Stimulated activated CD4-positive, alpha-beta T cell treated with anti-CD3 and anti-CD28 coated beads, Interleukin-12 subunit alpha, Interleukin-12 subunit beta, amount 100 ng/mL, for 24 hours (primary cell): ENCODE measurements at places on chromosomes 16 and 17.

GRCh38 chr16:89584768-89585549, 9.4 kb downstream of the CPNE7 start:
- DNase-seq = no peak

DNA sequence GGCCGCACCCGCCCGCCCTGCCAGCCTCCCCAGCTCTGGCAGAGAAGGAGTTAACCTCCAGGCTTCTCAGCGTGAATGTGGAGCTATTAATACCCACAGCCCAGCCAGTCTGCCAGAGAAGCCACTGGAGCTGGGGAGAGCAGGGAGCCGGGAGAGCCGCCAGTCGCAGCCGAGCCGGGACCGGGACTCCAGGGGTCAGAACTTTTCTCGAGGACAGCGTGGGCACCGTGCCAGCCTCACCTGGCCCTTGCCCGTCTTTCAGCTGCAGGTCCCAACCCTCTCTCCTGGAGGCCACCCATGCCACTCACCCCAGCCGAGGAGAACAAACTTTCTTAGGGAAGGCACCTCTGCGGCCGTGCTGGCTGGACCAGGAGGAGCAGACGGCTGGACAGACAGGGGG, 33.8 kb upstream of the SBK1 start:
- DNase-seq = no peak

DNA sequence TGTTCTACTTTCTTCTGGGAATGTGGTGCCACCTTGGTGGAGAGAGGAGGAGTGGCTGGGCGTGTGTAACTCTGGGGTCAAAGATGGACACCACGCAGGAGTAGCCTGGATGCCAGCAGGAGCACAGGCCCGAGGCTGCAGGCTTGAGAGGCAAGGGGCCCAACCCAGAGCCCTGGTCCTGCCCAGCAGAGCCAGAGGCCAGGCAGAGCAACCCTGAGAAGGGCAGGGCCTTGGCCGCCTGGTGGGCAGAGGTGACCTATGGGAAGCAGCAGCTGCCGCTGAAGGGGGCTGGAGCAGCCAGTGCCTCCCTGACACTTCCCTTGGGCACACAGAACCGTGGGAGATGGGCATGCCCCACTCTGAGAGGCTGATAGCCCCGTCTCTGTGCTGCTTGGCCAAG, 18.0 kb upstream of the CPSF4L start:
- no peak for DNase-seq

DNA sequence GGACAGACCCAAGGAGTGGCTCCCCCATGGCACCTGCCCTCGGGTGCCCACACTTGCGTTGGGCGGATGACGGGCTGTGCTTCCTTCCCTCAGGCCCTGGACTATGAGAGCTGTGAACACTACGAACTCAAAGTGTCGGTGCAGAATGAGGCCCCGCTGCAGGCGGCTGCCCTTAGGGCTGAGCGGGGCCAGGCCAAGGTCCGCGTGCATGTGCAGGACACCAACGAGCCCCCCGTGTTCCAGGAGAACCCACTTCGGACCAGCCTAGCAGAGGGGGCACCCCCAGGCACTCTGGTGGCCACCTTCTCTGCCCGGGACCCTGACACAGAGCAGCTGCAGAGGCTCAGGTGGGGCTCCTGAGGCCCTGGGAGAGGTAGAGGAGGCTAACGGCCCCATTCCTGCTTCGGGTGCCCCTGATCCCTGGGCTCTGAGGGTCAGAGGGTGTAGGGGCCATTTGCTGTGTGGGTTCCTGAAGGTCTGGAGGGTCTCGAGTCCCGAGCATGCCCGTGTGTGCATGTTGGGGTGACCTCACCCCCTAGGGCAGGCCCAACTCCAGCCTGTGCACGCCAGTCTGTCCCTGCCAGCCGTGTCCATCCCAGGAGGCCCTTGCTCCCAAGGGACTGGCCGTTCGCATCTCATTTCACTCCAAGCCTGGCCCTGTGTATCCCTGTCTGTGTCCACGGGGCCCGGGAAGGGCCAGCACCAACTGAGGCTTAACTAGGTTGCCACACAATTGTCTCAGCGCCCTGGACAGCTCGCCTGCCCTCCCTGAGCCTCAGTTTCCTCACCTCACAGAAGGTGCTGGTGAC, 10.0 kb downstream of the SLC22A31 start:
- no peak for DNase-seq

GRCh38 chr16:12011565-12011964, 35.0 kb downstream of the SNX29 start:
- DNase-seq = no peak

DNA sequence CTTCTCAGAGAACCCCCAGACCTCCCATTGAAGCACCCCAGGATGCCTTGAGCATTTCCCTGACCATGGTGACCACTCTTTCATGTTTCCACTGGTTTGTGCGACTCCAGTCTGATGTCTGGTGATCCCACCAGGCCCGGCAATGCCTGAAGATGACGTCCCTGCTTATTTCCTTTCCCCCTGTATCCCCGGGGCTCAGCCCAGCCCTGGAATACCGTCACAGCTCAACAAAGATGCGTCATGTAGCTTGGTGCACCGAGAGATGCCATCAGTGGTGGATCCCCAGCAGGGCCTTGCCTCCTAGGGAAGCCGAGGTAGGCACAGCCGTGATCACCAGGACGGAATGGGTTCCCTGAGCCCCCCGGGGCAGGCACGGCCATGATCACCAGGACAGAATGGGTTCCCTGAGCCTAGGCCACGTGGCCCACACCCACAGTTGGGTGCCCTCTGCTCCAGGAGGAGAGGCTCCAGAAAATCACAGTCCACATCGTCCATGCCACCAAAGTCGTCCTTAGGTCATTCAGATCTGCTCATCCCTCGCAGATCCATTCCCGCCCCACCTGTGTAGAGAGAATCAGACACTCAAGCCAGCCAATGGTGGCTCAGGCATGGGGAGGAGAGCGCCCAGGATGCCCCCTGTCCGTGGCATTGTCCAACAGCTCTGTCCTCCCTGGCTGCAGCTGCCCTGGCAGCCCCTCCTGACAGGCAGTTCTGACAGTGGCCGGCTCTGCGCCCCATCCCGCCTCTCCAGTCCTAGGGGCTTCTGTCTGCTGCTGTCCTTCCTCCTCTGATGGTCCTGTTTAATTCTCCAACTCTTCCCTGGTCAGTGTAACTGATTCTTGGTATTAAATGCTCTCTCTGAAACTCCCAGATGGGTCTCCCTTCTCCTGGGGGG, 261.1 kb downstream of the RBFOX3 start:
- no peak for DNase-seq

- no peak for DNase-seq
These were observed 3.2 kb downstream of the CDH8 start for GRCh38 chr16:62033065-62033464.

DNA sequence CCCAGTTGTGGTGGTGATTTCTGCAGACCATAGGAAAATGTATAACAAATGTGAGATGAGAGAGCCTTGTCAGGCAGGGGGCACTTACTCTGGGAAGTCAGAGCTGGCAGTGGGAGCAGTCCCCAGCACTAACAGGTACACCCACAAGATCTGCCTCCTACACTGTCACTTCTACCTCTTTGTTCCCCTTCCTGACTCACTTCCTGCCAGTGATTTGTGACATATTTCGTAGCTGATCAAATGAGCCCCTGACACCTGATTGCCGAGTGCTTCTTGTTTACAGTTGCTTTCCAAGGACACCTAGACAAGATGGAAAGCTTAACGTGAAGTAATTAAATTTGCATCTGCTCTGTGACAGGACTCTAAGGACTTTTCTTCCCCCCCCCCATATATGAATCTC, 40.5 kb downstream of the FTO start:
- DNase-seq = no peak
